Activated naive CD8-positive, alpha-beta T cell treated with anti-CD3 and anti-CD28 coated beads, Interleukin-2, amount 50 U/mL, for 16 hours (primary cell): ENCODE measurements at places on chromosomes 2 and 18.

DNA sequence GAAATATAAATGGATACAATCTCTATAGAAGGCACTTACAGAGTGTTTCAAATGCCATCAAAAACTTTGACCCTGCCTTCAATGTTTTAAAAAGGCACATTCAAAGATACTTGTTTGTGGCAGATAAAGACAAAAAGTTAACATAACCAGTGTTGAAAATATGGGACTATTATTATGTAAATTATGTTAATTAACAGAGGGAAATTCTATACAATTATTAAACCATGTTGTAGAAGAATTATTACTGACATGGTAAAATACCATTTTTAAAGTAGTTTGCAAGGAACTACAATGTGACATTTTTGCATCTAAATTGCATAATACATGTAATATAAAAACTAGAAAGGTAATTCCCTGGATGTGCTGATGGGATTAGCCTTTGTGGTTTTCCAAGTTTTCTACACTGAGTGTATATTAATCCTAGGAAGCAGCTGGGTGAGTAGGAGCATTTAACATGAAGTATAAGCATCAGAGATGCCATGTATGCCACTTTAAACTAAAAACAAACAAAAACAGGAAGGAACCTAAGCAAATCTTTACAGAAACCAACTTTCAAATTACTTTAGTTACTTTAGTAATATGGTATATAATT lies 21.7 kb downstream of the MIB1 start:
- DNase-seq, result no peak

GRCh38 chr18:38940863-38941531 lies 1375.4 kb upstream of the CELF4 start:
- DNase-seq, result peak; percentile 13

DNA sequence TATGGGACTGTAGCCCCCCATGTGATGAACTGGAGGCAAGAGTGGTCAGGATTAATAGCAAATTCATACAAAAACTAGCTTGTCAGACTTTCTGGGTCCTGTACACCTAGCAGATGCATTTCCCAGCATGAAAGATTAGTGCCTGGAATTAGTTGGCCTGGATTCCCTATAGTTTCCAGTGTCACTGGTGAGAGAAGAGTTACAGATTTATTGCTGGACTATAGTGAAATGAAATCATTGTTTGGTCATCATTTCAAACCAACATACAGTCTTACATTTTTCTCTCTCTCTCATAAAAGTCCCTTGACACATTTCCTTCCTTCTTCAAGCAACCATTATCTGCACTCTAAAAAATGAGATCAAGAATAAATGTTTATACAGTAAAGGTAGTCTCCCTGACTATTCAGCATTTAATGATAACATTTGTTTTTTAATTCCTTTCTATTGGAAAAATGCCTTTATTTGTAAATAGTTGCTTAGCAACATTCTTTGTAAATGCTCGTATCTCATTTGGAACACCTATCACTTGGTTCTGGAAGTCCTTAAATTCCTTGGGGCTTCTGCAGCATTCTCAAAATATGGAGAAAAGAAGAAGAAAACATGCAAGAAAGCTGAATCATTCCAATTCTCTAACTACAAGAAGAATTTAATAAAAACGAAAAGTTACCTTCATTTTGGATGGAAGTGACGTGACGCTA lies 144.4 kb downstream of the MREG start:
- no peak for DNase-seq

- DNase-seq, result no peak
These were observed 19.4 kb downstream of the CENPA start for GRCh38 chr2:26805241-26805676.
